ENCODE measurements at places on chromosomes 6 and 20.

DNA sequence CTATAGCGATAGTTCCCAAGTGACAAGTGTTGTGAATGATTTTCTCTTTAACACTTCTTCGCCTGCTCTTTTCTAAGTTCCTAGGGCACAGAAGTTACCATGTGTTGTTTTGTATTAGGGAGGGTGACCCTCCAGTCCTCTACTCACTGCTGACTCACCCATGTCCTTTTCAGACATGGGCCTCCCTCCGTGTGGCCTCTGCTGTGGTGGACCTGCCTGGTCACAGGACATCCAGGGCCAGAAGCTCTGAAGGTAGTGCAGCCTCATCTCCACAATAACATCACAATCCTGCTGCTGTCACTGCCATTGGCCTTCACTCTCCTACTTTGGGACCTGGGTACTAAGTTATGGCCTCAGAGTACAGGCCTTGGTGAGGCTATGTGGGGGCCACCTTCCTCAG is 87.1 kb upstream of the TNFAIP3 start:
- no peak for DNase-seq

DNA sequence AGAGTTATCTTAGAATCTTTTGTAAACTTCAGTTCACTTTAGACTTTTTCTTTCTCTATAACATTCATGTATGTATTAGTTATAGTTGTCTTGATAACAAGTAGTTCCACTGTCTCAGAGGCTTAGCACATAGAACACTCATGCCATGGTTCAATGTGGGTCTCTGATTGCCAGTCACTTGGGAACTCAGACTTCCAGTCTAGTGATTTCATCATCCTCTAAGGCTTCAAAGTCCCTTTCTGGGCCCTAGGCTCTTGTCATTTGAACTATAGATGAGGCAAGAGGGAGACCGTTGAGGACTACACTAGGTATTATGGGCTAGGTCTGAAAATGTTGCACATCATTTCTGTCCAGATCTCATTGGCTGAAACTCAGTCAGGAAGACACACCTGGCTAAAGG is 8.4 kb upstream of the EEF1E1 start:
- no peak for DNase-seq

DNA sequence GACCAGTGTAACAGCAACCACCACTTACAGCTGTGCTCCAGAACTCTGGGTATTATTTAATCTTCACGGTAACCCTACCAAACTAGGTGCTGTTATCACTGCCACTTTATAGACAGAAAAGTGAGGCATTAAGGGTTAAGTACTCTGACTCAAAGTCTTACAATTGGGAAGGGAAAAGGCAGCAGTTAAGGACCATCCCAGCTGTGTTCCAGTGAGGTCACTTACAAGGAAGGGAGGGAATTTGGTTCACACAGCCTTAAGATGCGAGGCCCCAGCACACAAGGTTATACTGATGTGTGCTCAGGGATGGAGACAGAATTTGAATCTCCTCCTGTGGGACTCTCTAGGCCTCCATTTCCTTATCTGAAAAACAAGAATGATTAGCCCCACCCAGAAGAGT is 46.7 kb downstream of the TRERF1 start:
- DNase-seq = no peak

DNA sequence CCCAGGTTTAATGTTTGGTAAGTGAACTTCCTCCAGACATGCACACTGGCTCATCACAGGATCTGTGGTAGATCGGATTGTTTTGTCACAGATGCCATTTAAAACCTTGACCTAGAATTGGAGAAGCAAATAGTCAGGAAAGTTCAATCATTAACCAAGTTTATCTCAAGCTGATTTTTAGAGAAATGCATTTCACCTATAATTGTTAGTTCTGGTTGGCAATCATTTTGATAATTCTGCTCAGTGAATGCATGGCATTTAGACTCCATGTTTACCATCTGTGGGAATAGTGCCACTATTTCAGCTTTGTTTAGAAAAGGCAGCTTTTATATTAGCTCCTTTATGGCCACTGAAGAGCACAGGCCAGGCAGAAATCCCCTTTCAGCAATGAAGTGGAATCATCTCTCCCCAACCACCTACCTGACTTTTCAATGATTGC is 73.9 kb upstream of the IPCEF1 start:
- DNase-seq = no peak

DNA sequence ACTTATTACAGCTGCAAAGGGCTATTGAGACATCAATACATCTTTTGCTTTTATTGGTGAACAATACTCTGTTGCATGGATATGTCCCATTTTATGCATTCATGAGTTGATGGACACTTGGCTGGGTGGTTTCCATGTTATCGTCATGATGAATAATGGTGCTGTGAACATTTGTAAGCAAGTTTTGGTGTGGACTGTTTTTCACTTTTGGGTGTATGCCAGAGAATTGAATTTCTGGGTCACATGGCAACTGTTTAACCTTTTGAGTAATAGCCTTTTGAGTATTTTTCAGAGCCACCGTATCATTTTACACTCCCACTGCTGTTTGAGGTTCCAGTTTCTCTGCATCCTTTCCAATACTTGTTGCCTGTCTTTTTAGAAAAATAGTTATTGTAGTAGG is 107.0 kb downstream of the JARID2 start:
- no peak for DNase-seq

DNA sequence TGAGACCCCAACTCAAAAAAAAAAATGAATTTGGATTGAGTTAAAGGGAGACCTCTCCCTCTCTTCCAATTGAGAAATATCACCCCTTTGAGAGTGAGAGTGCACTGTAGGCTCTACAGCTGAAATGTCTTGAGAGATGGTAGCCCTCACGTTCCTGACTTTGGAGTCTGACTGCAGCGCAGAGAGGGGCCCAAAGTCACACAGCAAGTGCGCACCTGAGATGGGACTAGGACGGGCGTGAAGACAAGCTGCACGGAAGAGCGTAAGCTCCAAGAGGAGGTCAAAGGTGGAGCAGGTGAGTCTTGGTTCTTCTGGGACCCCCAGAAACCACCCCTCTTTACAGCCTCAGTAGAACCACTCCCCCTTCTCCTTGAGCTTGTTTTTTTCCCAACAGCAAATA is 643 bp downstream of the SLA2 start:
- no peak for DNase-seq

- DNase-seq = no peak
Measured at GRCh38 chr6:5599127-5599526, 337.8 kb downstream of the FARS2 start.

DNA sequence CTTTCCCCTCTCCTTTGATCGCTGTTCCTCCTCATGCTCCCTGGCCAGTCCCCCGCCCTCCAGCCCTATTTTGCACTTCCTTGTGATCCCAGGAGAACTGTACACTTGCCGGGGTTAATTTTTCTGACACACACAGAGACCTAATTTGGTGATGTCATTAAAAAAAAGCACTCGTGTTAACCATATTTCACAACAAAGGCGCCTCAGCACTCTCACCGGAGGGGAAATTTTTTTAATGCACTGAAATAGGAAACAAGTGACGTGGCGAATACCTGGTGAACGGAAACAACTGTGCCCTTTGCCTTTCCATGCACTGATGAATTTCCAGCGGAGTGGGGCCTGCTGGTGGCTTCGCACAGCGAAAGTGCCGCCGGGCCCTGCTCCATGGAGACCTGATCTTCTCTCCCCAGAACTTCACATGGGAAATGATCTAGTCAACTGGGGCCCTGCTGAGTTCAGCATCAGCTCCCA is 53.9 kb upstream of the TAGAP start:
- no peak for DNase-seq

- DNase-seq = no peak
Measured at GRCh38 chr6:18269253-18269652, 4.9 kb upstream of the DEK start.

DNA sequence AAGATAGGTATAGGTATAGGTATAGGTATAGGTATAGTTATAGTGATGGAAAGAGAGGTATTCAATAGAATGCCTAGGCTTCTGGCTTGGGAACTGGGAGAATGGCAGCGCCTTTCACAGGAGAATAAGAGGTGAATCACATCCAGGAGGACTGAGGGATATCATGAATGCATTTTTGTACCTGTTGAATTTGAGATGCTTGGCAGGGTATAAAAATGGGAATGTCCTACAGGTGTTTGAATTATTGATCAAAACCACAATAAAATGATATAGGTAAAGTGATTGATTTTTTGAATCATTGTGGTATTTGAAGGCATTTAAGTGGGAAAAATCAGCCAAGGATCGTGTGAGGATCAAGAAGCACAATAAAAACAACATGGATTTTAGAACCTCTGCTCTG is 119.2 kb upstream of the ARG1 start:
- no peak for DNase-seq
